ENCODE measurements at places on chromosomes 1 and 21. TPM values are rescaled to one million over a fixed set of nuclear protein-coding genes. Genes with fewer than 3 reads are reported as not detected.

GRCh38 chr1:46034601-46035516 is 97.6 kb downstream of the PIK3R3 start:
- DNase-seq: no peak

UMODL1 gene
- total RNA-seq: not detected

COL16A1 gene
- total RNA-seq: 5.0 TPM

TSPAN2 gene
- 1.3 TPM for total RNA-seq
